ENCODE measurements at places on chromosomes 12 and 14.

GRCh38 chr14:61929651-61930050 is 167.4 kb downstream of the SNAPC1 start:
- DNase-seq = no peak

- no peak for DNase-seq
Measured at GRCh38 chr12:29572938-29573337, 75.5 kb upstream of the OVCH1 start.

- DNase-seq = no peak
Measured at GRCh38 chr12:68114606-68115005, 44.9 kb downstream of the IFNG start.

DNA sequence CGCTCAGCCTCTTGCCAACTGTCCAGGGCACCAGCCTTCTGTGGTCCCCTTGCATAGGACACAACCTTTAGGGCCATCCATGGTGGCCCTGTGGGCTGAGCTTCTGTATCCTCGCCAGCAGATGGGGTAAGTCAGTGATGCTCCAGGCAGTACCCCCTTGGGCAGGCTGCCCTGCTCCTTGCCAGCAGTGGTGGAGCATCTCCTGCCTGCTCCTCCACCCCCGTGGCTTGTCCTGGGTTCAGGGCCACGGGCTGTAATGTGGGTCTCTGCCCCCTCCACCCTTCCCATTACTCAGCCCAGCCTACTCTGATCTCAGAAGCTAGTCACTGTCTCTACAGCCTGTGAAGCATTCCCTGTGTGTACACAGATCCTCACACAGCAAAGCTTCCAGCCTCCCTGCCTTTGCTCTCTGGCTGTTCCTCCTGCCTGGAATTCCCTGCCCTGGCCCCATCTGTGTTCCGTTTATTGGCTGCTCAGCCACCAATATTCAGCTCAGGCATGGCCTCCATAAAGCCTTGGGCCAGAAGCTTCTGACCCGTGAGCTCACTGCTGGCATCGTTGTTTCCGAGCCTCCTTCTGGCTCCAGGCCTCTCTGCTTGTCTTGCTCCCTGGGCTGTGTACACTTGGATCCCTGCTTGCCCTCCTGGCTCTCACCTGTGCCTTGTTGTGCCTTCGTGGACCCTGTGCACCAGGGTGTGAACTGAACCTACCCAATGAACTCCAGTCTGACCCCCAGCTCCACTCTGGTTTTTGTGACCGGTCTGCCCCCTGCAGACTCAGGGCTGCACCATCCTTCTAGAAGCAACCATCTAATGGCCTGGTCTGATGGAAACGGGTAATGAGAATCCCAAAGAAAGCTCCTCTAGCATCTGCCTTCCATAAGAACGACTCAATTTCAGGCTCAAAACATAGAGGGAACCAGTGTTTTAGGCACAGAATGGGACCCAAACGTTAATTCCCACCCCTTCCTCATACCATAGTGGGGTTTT is 177.0 kb upstream of the PRMT8 start:
- DNase-seq = no peak

- no peak for DNase-seq
Measured at GRCh38 chr12:27164330-27165040, 79.6 kb upstream of the STK38L start.

- no peak for DNase-seq
Measured at GRCh38 chr12:130433834-130434233, 96.1 kb downstream of the PIWIL1 start.

GRCh38 chr14:34718750-34719304 is 4.4 kb upstream of the CFL2 start:
- no peak for DNase-seq

DNA sequence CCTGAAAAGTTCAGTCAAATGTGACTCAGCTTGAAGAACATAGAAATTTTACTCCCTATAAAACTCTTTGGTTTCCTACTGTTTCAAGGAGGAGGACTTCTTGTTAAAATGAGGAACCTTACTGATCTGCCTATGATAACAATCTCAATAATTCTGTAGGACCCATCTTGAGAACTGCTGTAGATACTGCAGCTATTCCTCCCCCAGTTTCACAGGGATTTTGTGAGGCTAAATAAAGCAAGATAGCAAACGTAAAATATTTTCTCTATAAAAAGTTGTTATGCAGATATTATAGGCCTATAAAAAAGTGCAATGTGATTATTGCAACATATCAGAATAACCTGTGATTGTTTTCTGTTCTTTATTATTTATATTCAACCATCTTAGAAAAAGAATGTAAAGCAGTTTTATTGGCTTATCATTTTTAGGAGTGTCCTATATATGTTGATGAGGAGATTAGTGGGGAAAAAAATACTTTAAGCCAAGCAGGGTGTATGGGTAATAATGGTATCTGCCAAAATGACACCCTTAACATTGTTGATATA is 12.1 kb downstream of the CLEC14A start:
- no peak for DNase-seq

DNA sequence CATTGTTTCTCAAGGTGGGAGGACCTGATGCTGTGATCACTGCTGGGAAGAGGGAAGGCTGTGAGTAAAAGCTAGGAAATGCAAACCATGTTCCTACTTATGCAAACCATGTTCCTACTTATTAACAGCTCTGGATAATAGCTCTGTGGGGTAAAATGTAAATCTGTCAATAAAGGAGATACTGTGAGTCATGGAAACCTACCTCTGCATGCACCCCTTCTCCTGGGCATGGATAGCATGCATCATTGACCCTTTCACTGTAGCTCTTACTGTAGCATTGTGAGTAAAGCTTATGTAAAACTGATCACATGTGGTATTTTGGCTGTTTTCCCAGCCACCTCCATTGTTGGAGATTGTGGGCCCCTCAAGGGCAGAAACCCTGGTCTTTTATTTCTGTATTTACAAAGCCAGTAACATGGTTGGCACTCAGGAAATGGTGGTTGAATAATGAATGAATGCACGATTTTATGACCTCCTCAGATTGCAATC is 253.7 kb downstream of the GRIN2B start:
- DNase-seq = no peak

DNA sequence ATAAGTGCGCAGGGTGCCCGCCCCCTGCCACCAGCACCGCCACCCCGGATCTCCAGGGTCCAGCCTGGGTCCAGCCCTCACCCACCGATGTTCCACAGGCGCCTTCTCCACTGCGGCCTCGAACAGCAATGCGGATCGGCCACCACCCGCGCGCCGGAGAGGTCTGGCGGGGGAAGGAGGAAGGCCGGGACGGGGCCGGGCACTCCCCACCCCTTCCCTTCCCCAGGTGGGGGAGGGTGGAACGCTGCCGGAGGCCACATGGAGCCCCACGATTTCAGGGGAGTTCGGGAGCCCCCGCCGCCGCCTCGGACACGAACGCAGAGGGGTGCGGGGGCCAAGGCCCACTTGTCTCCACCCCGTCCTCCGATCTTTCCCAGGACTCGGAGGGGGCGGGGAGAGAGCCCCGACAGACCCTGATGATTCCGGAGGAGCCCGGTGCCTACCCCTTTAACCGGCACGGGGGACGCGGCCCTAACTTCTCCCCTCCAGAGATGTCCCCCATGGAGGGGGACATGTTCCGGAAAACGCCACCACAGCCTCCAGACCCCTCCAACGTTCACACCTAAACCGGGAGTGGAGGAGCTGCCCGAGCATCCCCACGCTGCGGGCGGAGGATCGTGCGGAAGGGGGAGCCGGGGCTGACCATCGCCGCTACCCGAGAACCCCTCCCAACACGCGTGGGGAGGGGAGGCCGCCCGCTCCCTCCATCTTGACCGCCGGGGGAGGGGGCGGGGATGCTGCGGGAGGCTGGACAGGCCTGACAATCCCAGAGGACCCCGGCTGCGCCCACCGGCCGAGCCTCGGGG is 1.1 kb downstream of the ATXN2 start:
- no peak for DNase-seq

- DNase-seq = no peak
Measured at GRCh38 chr14:95645389-95645996, 40.7 kb upstream of the TCL1B start.

- no peak for DNase-seq
Measured at GRCh38 chr14:38387821-38388220, 131.9 kb upstream of the CLEC14A start.

GRCh38 chr14:48398675-48399282 is 723.4 kb upstream of the MDGA2 start:
- DNase-seq = no peak

- DNase-seq = no peak
Measured at GRCh38 chr14:75711105-75711795, 50.2 kb downstream of the TTLL5 start.

DNA sequence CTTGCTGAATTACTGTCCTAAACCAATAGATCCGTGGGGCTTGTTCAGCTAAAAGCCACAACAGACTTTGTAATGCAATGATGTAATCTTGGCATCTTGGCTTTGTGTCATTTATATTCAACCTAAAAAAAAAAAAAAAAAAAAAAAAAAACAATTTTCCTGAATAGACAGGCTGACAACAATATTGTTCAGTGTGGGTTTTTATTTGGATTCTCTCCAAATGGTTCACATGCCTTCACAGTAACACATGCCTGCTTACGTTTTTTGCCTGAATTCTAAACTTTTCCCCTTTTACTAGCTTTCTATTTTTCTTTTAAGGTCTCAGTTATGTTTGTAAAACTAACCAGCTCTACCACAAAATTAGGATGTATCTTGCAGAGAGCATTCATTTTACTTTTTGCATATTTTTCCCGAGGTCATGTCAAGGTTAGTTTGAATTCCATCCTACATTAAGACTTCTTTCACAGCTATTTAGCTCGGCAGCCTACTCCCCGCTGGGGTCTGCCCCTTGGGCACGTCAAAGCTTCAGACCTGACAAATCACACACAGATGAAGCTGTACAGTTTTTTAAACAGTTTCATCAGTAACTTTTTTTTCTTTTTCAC is 213.7 kb upstream of the NPAS3 start:
- DNase-seq = no peak

DNA sequence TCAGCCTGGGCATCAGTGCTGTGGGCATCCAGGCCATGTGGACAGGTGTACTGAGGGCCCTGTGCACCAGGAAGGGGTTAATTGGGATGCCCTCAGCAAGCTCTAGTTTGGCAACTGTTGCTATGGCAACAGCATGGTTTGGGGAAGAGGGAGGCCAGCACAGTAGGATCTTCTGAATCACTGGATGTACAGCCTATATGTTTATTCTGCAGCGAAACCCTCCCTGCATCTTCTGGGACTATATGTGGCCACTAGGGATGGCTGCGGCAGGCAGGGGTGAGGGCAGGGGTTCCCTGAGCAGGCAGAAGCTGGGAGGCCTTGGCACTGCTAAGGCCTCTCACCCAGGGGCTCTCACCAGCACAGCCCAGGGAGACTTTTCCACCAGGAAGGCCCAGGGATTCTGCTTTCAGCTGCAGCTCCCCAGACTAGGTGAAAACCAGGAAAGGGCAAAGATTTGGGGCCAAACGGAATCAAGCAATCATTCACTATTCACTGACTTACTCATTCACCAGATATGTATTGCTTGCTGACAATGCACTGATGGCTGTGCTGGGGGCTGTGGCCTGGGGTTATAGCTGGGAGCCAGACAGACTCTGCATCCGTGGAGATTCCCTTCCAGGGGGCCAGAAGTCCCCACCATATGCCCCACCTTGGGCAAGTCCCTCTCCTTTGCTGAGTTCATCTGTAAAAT is 42.8 kb downstream of the IRF2BPL start:
- DNase-seq = no peak

DNA sequence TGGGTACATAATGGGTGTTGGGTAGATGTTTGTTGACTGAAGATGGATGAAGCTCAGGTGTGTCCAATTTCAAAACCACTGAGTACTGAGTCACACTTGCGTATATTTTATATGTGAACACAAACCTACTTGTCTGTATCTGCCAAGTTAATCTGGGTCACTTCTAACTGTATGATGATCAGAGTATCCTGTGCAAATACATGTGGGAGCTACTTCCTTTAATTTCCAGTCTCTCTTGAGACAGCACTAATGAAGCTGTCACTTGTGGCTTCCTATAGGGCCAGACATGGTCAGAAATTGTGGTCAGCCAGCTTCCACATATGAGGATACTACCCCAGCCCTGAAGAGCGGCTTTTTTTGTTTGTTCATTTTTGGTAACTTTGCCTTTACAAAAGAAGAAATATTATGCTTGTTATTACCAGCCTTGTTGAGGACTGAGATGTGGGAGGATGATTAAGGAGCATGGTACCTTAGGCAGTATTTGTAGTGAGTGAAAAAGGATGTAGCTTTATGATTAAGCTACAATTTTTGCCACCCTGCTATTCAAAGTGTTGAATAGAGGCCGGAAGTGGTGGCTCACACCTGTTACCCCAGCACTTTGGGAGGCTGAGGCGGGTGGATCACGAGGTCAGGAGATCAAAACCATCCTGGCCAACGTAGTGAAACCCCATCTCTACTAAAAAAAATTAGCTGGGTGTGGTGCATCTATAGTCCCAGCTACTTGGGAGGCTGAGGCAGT is 32.4 kb downstream of the PLXNC1 start:
- peak; percentile 21 for DNase-seq

GRCh38 chr12:88433997-88434703 is 146.1 kb downstream of the KITLG start:
- no peak for DNase-seq

- DNase-seq = no peak
Measured at GRCh38 chr12:43964961-43965360, 129.1 kb downstream of the TMEM117 start.
